Natural killer cell (primary cell): ENCODE measurements at places on chromosomes 3 and 15.

DNA sequence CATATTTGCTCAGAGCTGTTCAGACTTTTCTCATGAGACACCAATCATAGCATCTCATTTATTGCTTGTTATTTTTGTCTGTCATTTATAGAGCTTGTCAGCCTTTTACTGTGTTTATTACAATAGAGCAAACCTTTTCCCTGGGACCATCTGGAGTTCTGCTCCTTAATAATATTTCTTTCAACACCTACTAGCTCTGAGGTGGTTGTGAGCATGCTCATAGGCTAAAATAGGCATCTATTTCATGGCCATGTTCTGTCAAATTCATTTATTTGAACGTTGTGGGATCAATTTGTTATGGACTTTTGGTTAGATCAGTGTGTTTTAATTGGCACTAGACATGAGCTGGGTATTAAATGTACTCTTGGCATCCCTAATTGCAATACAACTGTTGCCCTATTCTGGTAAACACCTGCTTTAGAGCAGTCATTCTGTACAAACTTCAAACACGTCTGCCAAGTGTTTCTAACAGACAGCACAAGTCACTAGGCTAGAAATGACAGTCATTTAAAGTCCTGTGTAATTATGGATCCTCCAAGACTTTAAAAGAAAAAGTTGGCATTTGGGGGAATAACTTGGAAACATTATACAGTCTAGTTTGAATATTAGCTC lies 766.3 kb downstream of the ZNF385D start:
- DNase-seq, result no peak

GRCh38 chr15:35068846-35069475 lies 16.1 kb downstream of the NANOGP8 start:
- no peak for DNase-seq

DNA sequence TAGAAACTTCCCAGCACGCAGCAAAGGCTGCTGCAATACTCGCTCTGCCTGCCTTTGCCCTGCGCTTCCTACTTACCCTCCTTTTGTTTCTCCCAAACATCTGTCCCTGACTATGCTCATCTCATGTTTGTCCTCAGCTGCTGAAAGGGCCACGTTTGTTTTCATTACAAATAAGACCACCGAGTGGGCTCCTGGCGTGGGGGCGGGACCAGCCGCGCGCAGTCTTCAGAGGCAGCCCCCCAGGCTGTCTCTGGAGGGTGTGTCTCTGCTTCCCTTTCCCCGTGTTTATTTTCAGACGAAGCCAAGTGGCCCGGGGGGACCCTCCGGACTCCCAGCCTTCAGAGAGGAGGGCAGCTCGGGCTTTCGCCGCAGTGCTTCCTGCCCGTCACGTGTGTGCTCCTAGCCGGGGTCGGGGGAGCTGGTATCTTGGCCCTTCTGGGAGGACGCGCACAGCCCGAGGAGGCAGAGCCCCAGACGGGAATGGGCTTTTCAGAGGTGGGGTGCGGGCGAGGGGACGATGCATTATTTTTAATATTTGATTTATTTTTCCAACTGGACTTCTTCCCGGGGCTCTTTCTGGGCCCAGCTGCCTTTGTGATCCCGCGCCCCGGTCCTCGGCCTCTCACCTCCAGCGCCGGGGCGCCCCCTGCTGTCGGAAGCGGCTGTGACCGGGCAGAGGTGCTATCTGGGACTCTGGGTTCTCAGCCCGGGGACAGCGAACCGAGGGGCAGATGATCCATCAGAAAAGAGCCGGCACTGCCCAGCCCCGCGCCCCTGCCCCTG lies 70.0 kb upstream of the CGNL1 start:
- peak; percentile 83 for DNase-seq

DNA sequence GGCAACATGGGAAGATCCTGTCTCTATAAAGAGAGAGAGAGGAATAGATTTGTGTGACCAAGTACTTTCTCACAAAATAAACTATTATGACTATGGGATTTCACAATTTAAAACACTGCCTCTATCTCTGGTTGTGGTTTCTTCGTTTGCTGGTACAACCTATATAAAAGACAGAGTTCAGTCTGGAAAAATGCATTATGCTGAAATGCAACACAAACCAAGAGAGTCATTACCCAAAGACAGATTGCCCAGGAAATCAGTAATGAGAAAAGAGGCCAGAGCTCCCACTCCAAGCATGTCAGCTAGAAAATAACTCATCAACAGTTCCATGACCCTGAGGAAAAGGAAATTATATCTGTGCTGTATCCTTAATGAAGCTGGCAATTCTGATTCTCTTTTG lies 23.2 kb downstream of the GPR176 start:
- no peak for DNase-seq

DNA sequence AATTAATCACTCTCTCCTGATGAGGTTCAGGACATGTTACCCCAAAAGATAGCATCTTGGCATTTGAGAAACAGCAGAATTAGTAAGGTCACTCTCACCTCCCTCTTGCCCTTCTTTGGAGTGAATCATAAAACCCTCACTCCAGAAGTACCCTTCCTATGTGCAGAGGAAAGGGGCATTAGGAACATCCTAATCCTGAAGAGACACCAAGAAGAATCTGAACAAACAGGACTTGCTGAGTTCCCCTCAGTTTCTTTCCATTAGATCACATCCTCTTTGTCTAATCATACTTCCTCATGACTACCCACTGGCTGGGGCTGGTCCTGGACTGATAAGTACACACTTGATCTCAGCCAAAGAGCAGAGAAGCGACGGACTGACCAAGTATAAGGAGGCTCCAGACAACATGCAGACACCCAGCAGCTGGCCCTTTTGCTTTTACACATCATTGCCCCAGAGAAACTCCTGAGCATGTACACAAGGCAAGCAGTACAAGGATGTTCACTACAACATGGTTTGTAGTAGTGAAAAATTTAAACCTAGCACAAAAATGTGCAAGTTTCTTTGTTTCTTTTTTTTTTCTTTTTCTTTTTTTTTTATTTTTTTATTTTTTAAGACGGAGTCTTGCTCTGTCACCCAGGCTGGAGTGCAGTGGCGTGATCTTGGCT lies 15.0 kb upstream of the TM6SF1 start:
- DNase-seq, result no peak

GRCh38 chr15:79322945-79323344 lies 12.0 kb downstream of the TMED3 start:
- no peak for DNase-seq

DNA sequence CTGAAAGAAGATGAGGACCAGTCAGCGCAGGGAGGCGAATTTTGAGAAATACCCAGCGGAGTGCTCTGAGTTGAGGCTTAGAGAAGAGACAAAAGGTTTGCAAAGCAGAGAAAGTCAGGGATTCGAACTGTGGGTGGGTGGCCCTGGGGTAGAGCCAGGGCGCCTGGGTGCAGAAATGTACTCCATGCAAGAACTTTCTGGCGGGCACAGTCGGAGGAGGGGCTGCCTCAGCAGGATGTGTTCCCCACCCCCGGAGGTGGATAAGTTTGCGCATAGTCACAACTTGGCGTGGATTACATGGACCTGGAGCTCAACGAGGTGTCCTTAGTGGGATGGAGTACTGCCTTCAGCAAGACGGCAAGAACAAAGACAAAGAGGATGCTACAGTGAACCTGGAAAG lies 117.3 kb upstream of the ALDH1A3 start:
- no peak for DNase-seq

DNA sequence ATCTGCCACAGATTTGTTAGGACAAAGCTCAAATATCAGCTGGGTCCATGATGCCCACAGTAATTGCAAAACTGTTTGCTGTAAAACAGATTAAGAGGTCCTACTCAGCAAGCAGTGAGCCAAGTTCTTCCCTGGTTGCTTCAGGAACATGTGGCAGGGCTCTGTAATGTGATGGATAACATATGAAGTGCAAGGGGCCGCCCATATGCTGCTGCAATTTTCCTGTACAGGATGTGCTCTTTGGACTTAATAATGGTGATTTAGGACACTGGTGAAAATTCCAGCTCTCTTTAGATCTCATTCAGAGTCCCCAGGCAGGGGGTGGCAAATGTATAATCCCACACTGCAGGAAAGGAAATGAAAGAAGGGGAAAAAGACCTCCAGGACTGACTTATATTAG lies 289.4 kb downstream of the LSAMP start:
- DNase-seq, result no peak

- no peak for DNase-seq
Observed at GRCh38 chr15:100737214-100737613, 134.8 kb downstream of the ASB7 start.

- no peak for DNase-seq
Observed at GRCh38 chr3:98806521-98806920, 43.4 kb downstream of the ST3GAL6 start.

GRCh38 chr3:193572426-193572908 lies 17.8 kb upstream of the ATP13A4 start:
- DNase-seq, result peak; percentile 64

DNA sequence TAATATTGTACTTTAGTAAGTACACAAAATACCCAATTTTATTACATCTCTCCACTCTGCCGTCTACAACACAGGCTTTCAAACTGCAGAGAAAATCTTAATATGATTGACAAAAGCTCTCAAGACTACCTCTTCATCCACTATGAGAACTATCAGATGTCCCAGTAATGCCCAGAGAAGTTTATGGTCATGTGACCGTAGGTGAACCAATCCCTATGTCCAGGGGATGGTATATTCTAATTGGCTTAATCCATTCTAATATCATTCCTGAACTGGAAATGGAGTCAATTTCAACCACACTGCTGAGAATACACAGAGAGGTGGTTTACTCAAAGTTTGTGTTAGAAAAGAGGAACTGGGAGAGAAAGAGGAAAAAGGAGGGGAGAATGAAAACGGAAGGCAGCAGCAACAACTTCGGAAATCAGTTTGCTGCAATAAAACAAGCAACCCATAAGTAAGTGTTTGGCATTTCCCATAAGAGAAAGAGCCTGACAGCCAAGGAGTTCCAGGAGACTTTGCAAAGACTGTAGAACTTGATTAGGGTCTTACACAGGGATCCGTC lies 7.3 kb downstream of the SST start:
- no peak for DNase-seq

DNA sequence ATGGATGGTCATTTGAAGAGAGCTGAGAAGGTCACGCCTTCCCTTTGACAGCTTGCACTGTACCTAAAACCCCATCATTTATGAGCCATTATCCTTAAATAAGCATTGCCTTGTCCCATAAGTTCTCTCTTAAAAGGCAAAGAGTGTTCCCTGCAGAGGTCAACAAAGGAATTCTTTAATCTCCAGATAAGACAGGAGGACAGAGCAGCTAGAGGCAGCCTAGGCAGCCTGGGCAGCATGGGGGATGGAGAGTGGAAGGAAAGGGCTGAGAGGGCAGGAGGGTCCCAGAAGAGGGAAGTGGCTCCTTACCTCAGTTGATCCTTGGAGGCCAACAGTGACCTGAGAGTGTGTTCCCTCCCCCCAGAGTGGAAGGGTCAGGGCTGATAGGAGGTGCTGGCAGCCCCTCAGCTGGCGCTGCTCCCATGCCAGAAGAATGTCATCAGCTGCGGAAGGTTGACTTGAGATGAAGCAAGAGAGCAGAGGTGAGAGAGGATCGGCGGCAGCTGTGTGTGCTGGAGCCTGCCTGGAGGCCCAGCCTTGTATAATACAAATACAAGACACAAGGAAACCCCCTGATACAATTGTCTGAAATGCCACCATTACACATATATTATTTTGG lies 12.8 kb downstream of the KBTBD13 start:
- no peak for DNase-seq

DNA sequence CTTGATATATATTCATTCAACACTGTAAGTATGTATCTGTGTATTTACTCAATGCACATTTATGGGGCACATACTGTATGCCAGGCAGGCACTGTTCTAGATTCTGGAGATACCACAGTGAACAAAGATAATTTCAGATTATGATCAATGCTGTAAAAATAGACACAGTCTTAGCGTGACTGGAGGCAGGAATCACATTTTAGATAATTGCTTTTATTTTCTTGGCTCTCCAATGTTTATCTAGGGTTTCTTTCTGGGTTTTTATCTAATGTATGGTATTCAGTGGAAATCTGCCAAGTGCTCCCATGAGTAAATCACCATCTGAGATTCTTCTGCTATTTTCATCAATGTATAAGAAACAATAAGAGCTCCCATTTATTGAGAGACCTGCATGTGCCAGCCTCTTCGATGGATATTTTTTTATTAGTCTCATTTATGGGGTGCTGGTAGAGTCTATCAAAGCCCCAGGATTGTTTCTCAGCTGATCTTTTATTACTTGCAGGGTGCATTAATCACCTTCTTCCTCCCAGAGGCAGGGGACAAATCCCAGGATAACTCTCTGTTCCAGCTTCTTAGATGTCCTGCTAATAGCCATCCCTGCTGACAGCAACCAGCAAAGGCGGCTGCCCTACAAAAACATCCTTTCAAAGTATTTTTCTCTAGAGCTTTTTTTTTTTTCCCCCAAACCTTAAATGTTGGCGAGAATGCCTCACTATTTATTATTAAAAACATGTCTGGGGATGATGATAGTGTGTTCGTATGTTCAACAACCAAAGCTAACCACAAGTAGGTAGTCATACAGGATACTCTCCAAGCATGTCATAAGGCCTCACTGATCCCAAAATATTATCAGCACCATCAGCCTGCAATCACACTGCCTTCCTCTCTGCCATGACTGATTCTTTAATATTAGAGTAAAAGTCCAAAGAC lies 331.0 kb upstream of the RASGRP1 start:
- DNase-seq, result no peak

DNA sequence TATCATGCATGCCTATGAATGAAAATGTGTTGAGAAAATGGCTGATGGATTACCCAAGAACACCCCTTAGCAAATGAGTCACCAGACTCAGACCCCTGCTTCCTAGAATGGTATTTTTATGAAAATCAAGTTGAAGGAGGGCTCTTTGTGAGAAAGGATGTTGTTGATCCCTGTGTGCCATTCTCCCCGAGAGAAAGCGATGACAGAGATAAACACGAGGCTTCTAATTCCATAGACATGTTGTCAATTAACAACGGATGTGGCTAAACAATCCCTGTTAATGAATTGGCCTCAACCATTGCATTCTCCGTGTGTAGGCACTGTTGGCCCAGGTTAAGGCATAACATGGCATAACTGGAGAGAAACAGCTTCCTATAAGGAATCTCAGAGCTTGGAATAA lies 5.8 kb upstream of the OXTR start:
- DNase-seq, result no peak

- no peak for DNase-seq
Observed at GRCh38 chr3:11465744-11466616, 177.7 kb downstream of the VGLL4 start.

- no peak for DNase-seq
Observed at GRCh38 chr3:104614564-104614963, 752.1 kb upstream of the ALCAM start.

- DNase-seq, result no peak
Observed at GRCh38 chr3:105456017-105456416, 89.3 kb downstream of the ALCAM start.

DNA sequence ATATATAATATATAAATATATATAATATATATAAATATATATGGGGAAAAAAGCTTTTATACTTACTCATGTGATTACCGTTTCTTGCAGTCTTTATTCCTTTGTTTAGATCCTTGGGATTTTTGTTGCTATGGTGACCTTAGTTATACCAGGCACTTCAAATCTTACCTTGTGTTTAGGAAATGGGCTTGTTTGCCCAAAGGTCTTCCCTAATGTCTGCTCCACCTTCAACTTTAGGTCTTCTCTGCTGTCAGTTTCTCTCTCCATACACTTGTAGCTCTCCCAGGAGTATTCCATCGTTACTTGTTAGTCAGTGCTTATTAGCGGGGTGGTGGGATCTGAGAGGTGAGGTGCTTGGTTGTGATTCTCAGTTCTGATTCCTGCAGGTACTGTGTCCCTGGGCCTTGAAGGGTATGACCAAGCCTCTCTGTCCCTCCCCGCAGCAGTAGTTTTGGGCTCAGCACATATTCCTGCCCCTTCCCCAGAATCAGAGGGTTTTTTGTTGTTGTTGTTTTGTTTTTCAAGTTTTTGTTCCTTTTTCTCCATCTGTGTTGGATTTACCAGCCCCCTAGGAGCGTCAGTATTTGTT lies 9.6 kb upstream of the LAMP3 start:
- DNase-seq, result no peak

GRCh38 chr3:63295806-63296205 lies 17.7 kb downstream of the SYNPR start:
- DNase-seq, result no peak
